ENCODE measurements at places on chromosomes 1 and 21.

DNA sequence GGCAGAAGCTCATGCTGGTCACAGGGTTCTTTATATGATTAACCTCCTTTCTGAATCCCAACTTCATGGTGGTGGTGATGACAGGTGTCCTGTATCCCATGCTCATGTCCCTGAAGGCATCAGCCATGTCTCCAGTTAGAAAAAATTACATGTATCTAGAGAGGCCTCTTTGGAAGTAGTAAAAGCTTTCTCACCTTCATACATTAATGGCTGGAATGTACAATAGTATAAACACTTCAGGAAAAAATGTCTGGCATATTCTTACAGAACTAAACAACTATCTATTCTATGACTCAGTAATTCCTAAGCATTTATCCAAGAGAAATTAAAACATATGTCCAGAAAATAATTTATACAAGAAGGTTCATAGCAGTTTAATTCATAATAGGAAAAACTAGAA, 34.0 kb downstream of the ADAM30 start:
- no peak for DNase-seq

GRCh38 chr1:47621977-47622376, 184.1 kb downstream of the FOXD2 start:
- DNase-seq, result no peak

- DNase-seq, result no peak
These were observed 251.9 kb downstream of the DPYD start for GRCh38 chr1:97668945-97669344.

DNA sequence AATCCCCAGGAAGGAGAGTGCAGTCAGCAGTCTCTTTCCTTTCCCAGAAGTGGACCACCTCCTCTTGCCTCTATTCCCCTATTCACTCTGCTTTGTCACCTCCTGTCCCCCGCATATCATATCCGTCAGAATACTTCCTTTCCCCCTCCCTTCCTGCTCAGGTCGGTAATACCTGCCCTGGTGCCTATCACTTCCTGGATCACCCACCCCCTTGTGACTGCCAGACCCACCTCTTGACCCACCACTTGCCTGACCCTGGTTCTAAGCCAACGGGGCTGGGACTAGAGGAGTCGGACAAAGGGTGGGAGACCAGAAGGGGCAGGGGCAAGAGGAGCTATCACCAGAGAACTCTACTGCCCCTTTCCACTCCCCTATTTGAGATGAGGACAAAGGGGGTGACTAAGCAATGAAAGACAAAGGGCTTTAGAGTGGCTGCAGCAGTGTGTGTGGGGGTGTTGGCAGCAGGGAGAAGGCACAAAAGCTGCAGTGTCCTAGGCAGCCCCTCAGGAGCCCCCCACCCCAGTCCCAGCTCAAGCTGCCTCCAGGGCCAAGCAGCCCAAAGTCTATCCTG, 1.7 kb upstream of the ADAMTS4 start:
- no peak for DNase-seq

DNA sequence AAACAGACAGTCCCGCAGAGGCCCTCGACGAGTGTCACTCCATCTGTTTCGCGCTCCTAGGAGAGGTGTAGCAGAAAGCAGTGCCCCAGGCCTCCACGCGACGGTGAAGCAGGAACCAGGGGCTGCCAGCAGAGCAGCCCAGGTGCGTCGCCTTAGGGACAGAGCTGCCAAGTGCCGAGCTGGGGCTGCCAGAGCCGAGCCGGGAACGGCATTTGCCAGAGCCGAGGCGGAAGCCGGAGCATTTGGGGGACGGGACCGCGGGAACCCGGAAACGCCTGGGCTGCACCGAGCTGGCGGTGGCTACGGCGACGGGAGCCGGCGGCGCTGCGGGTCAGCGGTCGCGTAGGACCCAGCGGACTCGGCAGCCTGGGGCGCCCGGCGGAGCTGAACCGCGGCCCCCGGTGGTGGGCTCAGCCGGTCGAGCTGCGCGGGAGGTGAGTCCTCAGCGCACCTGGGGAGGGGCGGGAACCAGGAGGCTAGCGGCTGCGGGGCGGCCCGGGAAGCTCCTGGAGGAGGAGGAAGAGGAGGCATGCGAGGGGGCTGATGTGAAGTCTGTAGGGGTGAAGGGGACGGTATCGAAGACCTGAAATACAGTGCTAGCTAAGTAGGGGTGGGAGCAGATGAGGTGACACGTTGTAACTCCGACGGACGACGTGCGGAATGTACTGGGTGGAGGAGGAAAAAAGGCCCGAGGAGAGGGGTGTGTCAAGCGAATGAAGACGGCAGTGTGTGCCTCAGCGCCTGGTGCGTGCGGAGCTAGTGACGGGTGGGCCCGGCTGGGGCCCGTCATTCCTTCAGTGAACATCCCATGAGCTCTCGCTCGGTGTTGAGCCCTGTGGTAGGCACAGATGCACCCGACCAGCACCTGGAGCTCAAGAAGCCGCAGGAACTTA, at the start of gene SLC35A3:
Gene SLC35A3, plus strand, starts transcription at position 268 of the 893 bp plus-strand sequence. CDS start 23,559 bp downstream, outside the sequence.
- peak; percentile 76 for DNase-seq

- no peak for DNase-seq
These were observed 613.0 kb upstream of the BEND5 start for GRCh38 chr1:49389699-49390098.

DNA sequence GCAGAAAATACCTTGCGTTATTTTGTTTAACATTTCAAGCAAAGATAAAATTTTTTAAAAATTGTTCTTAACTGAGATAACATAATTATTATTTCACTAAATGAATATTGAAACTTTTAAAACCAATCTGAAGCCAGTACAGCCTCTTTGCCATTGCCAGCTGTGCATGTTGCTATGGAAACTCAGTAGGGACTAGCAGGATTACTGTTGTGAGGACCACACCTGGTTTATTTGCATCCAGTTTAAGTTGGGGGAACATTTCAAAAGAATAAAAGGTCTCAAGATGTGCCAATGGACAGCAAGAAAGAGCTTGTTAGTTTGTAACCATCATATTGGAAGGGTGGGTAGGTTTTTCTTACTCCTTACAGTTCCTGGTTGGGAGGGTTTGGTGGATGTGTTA, 80.7 kb downstream of the POU2F1 start:
- DNase-seq, result no peak

DNA sequence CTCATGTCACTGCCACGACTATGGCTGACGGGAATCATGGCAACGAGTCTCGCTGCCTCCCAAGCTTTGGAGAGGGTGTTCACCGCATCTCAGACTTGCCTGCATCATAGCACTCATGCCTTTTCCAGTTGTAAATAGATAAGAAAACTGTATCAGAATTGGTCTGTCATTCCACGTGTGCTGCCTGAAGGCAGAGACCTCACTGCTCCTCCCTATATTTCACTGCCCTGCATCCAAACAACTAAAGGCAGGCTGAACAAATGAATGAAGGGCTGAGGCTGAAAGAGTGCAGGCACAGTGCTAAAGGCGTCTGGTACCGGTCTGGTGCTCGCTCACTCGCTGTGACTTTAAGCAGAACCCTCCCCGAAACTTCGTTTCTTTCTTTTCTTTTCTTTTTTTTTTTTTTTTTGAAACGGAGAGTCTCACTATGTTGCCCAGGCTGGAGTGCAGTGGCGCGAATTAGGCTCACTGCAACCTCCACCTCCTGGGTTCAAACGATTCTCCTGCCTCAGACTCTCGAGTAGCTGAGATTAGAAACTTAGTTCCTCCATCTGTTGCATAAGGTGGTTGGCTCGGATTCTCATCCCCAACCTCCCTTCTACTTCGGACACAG, 542 bp downstream of the EIF2B3 start:
- DNase-seq, result no peak

- DNase-seq, result no peak
These were observed 56.5 kb downstream of the SDC3 start for GRCh38 chr1:30852026-30852425.

DNA sequence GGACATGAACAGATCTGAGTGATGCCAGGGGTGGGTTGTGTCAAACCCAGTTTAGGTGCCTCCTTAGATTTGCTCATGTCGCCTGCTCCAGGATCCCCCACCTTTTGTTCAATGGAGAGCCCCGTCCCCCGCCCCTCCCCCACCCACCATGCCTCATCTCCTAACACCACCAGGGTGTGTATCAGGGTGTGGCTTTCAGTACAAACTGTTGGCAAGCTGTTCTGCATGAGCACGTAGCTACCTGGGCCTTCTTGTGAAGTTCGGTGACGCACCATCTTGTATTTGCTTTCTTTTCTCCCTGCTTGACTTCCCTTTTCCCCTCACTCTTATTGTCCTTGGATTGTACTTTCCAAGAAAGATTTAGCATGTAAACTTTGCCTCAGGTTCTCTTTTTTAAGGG, 94.8 kb downstream of the EBNA1BP2 start:
- no peak for DNase-seq

DNA sequence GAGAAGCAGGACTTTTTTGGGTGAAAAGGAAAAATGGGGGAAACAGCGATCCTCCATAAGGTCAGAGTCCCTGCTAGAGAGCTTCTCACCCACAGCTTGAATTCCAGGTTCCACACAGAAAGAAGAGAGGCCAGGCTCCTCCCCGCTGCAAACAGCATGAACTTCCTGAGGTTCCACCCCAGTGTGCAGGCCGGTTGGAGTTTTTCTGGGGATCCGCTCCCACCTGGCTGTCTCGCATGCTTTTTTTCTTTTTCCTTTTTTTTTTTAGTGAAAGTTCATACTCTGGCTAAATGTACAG, 595.1 kb upstream of the ZP4 start:
- no peak for DNase-seq

DNA sequence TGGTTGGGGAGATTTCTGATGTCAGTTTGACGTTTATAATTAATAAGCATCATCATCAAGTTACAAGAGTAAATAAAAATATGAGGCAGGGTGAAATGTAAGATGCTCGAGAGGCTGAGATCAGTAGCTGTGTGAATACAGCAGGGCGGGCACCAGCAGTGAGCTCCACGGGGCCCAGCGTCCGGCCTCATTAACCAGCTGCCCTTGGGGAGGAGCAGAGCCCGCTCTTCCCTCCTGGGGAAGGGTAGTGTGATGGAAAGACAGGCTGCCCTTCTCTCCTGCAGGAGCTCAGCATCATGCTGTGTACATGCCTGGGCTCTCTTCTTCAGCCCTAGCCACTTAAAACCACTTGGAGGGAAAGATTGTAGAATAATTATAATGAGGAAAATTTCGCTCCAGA, 23.4 kb downstream of the PDE9A start:
- DNase-seq, result no peak

GRCh38 chr1:24424207-24424606, 8.6 kb downstream of the NIPAL3 start:
- DNase-seq, result no peak

DNA sequence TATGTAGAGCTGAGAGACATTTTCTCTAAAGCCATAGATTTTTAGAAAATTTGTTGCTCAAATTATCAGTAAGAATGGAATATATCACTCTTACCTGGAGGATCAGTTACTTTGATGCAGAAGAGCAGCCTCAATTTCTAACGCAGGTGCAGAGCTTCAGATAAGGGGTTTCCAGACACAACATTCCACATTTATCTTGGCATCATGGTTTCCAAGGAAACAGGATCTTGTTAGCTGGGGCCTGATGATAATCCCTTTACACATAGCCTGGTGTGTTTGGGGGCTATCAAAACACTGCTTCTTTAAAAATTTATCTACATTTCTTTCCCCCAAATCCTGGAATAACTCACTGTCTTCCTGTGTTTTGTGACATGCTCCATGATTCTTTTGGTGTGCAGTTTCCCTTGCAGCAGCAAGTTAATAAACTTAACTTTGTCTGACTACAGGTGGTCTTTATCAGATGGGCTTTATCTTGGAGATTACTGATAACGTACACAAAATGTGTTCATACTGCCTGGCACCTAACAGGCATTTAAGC, 2.7 kb upstream of the STX12 start:
- DNase-seq, result no peak

DNA sequence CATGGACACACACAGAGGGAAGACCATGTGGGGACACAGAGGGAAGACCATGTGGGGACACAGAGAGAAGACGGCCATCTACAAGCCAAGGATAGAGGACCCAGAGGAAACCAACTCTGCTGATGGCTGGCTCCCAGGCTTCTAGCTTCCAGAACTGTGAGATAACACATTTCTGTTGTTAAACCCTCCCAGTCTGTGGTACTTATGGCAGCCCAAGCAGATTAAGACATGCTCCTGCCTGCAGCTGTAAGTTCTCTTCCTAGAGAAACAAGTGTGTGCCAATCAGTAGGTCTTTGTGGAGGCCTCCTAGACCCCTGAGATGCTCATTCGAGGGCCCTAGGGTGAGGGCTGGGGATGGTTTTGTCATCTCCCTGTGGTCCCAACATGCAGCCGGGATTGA, 2.7 kb downstream of the AGT start:
- DNase-seq, result no peak

DNA sequence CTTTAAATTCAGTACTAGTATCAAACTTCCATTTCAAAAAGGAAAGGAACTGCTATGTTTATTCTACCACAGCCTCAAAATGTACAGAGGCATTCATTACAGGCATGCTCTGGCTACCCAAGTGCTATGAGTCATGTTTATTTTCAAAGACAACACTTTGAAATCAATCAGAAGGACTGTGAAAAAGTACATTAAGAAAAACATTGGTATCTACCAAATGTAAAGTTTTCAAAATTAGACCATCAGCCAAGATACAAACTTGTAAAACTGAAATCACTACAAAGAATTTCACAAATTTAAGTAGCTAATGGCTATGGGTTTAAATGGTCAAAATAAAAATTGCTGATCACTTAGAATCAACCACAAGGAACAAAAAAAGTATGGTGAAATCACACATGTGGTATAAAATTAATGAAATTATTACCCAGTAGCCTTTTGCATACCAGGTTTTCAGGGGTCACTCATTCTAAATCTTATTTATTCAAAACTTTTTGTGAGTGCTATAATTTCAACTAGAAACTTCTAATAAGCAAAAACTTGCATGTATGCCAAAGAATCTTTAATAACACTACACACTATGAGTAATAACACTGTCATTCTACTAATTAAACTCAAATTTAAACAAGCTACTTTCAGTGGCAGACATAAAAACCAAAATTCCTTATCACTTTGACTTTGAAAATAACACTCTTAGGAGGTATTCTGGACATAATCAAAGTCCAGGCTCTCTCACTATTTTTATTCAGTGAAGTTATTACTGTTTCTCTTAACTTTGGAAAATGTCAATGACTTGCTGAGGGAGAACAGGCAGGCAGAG, 49.2 kb downstream of the ENAH start:
- no peak for DNase-seq

GRCh38 chr1:43969746-43970466, at the start of gene DPH2:
DPH2 (plus strand) TSS chr1:43970010; CDS start chr1:43970176, 166 bp downstream.
- DNase-seq, result peak; percentile 85

Measured in stimulated activated CD4-positive, alpha-beta T cell treated with anti-CD3 and anti-CD28 coated beads, Interleukin-15, amount 100 ng/mL, for 1 hour (primary cell).